ENCODE measurements at places on chromosomes 12 and 14.
A peak's percentile ranks its signal among the peaks of the same experiment; 100 is the strongest.

DNA sequence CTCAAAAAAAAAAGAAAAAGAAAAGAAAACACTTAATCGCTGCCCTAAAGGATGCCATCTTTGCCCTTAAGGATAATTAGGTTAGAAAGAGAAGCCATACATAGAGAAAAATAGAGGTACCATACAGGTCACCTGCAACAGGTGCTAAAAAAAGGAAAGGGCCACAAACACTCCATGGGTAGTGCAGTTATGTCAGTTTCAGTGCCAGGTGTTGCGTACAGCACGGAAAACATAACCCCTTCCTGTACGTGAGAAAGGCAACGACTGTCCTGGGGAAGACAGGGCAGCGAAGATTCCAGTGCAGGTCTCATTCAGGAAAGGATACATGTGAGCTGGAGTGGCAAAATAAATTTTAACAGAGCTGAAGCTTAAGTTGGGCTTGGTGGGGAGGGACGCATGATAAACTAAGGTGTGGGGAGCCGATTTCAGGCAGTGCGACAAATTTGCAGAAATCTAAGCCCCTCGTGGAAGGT, 553 bp upstream of the DAZAP2 start:
- peak; percentile 22 for DNase-seq

GRCh38 chr12:132603240-132604150, 6.9 kb downstream of the LRCOL1 start:
- DNase-seq, result no peak

GRCh38 chr14:68449561-68450181, 343.2 kb downstream of the ZFP36L1 start:
- no peak for DNase-seq

- DNase-seq, result peak; percentile 39
Observed at GRCh38 chr12:607541-608001, 55.7 kb downstream of the NINJ2 start.

GRCh38 chr12:76266797-76267196, 81.4 kb downstream of the BBS10 start:
- DNase-seq, result no peak

DNA sequence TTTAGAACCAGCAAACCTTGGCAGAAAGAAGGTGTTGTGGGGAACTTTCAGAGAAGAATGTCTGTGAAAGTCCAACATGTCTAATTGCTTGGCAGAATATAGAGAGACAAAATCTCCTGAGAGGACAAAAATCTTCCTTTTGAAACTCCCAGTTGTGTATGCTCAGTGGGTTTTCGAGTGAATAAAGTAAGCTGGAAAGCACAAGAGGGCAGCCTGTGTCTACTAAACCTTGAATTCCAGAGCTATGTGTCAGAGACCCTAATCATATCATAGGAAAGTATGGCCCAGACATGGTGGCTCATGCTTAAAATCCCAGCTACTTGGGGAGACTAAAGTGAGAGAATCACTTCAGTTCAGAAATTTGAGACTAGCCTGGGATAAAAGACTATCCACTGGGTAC, 661.2 kb downstream of the SLC16A7 start:
- DNase-seq, result no peak

- DNase-seq, result no peak
Observed at GRCh38 chr12:1173781-1174617, 183.0 kb downstream of the ERC1 start.

DNA sequence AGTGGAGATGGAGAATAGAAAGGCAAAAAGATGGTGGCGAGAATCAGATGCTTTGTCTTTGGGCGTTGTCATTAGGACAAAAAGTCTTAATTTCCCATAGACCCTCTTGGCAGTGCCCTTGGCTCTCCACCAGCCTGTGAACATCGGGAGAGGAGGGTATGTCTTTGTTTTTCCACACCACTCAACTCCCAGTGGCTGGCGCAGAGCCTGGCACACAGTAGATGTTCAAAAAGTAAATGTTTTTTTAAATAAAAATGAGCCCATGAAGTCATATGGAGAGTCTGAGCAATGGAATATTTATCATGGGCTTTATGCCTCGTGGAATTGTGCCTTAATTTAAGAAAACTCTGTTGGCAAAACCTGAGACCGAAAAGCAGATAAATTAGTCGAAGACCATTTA, 90.4 kb downstream of the SRGAP1 start:
- no peak for DNase-seq

DNA sequence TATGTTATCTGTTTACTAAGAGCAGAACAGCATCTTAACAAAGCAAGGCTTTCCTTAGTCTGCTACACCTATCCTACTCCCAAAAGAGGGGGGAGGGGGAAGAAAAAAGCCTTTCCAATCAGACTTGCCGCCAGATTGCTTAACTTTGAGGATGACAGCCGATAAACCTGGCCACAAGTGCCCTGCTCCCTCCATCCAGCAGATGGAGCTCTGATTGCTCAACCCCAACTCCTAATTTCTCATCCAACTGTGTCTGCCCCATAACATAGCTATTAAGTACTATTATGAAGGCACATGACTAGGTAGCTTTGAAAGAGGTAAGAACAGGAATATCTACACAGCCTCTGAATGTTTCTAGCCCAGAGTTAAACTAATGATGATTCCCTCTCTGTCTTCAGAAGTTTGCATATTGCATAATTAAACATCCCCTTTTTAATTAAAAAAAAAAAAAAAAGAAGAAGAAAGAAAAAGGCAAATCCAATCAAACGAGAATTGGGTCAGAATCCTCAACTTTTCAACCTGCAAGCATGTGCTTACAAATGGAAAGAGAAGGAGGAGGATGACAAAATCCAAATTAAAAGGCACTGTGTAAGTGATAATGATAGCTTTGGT, 247.4 kb downstream of the GALC start:
- DNase-seq, result peak; percentile 26

GRCh38 chr14:72621387-72622065, 272.4 kb downstream of the DPF3 start:
- DNase-seq, result no peak

DNA sequence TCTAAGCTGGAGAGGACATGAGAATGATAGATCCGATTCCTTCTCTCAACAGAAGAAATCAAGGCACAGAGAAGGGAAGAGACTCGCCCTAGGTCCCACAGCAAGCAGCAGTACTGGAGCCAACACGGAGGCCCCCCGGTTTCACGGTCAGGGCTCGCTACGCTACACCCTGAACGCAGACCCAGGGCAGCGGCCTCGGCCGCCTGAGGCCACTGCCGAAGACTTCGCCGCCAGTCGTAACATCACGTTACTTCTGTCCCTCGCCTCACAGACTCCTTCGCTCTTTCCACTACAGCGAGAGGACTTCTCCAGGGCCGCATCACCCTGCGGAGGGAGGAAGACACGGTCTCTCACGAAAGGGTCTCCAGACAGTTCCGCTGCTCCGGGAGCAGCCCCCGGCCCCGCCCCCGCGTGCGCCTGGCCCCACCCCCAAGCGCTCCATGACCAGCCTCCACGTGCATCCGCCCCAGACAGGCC, 411 bp upstream of the DCAF4 start:
- no peak for DNase-seq

DNA sequence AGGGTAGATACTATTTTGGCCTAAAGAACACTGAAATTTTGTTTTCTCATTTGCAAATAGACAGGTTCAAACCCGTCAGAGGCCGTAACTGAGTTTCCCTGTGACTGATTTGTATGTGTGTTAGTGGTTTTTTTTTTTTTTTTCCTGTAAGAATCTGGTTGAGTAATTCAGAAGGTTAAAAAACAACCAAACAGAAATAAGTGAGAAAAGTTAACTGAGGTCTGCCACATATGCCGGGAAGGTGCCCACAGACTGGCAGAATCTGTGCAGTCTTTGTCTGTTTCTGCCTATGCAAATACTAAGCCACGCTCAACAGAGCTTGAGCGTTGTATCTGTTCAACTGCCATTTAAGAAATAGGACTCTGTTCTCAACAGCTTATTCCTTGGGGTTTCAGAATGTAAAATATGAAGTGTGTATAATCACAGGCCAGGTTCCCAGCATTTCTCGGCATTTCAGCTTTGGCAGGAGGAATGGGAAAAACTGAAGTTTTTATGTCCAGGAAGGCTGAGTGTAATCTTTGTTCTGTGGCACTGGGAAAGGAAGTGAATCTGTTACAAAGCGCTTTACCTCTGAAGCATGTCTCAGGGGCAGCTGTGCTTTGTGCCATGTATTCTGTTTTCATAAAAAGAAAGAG, 181.9 kb downstream of the PRKCH start:
- peak; percentile 88 for DNase-seq

GRCh38 chr12:24113701-24114100, 164.2 kb upstream of the SOX5 start:
- DNase-seq, result no peak

DNA sequence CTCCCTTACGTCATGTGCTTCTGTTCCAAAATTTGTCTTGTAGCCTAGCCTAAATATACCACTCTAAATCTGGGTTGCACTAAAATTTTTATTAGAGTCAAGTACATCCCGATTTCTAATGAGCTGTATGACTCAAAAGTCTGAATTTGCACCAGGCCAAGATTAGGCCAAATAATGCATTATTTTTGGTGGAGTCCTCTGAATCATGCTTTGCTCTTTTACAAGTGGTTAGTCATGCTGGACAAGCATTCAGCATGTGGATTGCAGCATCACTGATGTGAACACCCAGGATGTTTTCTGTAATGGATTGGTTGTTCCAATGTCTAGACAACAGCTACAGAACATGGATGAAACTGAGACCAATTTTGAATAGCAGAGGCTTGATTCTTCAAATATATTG, 23.7 kb downstream of the HEBP1 start:
- no peak for DNase-seq

- DNase-seq, result no peak
Observed at GRCh38 chr12:77087427-77087826, 22.1 kb upstream of the E2F7 start.

- DNase-seq, result no peak
Observed at GRCh38 chr14:93005135-93005813, 82.3 kb downstream of the CHGA start.

GRCh38 chr12:116273813-116274550, 3.5 kb downstream of the MED13L start:
- no peak for DNase-seq

DNA sequence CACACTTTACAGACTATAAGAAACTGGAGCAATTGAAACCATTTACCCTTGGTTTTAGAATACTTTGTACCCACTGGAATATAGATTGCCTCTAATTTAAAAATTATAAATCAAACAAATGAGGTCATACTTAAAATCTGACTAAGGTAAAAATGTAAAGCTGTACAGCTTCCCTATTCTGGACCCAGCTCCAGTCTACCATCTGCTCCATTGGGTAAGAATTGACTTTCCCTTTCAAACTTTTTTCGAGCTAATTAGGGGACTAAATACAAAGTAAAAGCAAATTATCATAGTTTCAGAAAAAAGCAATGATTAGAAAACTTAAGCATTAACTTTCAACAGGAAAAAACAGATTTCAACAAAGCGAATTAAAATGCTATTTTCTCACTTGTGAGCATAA, 4.3 kb downstream of the KRR1 start:
- DNase-seq, result no peak

DNA sequence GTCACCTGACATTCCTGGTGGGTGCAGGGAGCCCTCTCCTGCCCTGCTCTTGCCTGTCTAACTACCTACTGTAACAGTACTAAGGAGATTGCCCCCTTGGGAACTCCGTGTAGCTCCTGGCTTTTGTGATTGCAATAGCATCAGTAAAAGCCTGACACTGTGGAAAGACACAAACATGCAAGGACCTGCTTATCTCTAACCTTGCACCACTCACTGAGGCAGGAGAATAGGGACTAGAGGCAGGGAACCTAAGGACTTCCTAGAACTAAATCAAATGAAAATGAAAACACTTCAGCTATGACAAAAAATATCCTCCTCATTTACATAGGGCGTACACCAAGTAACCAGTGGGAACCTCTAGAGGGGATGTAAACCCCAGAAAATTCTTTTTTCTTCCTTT, 28.5 kb downstream of the TUBA1A start:
- DNase-seq, result no peak

- no peak for DNase-seq
Observed at GRCh38 chr12:79298506-79298905, 392.3 kb downstream of the PAWR start.

- DNase-seq, result no peak
Observed at GRCh38 chr12:56808954-56809353, 45.8 kb downstream of the HSD17B6 start.

DNA sequence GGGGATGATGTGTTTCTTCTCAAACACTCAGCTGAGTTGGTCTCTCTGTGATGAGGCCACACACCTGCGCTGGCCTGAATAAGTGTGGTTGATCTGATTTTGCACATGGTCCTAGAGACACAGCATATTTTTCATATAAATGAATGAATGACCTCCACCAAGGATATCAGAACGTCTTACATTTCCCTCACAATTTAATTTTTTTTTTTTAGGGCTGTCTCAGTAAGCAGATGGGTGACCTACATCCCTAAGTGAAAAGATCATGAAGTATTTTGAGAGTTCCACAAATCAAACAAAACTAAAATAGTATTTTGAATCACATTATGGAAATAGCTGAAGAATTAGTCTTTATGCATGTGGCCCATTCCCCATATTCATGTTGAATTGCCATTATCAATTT, 333.7 kb upstream of the TMTC1 start:
- DNase-seq, result no peak

GRCh38 chr12:112852127-112852526, 54.6 kb upstream of the OAS1 start:
- DNase-seq, result no peak

GRCh38 chr12:130438711-130439110, 101.0 kb downstream of the PIWIL1 start:
- no peak for DNase-seq

DNA sequence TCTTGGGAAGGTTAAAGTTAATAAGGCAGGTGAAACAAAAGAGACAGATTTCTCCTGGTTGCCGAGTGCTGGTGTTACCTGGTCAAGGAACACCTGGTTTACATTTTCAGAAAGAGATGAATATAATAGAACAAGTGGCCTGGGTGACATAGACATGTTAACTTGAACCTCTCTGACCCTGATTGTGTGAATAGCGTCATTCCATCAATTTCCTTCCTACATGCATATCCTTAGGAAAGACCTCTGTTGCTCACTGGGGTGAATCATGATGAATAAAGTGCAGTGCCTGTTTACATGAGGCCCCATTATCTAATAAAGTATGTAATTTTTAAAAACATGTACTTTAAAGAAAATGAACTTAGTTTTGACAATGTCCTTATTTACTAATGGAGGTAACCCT, 1822.9 kb upstream of the FLRT2 start:
- DNase-seq, result no peak

DNA sequence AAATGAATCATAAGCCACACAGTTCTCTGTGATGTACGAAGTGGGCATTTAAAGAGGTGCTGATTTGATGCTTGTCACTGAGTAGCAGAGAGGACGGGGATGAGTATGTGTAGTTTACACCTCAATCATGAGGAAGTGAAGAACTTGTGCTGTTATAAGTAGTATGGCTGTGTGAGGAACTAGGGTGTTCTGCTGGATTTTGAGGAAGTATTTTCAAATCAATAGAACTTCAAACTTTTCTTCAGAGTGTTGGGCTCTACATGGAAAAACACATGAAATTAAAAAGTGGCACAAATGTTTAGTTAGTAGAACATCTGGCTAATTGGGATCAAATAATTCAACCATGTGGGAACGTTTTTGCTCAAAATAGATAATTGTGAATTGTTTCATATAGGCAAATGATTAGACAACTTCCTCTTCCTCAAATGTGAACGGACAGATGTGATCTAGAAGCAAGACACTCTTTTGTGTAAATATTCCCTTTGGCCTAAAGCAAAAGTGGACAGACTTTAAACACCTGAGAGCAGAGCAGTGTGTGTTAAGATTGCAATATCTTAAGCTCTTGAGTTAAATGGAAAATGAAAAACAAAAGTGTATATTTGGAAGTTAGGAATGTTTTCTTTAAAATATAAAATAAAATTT, 168.5 kb downstream of the NAV3 start:
- DNase-seq, result no peak

All from activated CD4-positive, alpha-beta T cell treated with anti-CD3 and anti-CD28 coated beads, Interleukin-2, Interleukin-6, amounts not matched to agents 100 ng/mL and 50 ng/mL, durations not matched to agents 16 hours and 8 hours (primary cell).